ENCODE measurements at places on chromosomes 4 and X.

GRCh38 chr4:25015012-25015411, 15.7 kb downstream of the LGI2 start:
- no peak for DNase-seq

GRCh38 chr4:48035952-48036351, 19.4 kb downstream of the NIPAL1 start:
- no peak for DNase-seq

DNA sequence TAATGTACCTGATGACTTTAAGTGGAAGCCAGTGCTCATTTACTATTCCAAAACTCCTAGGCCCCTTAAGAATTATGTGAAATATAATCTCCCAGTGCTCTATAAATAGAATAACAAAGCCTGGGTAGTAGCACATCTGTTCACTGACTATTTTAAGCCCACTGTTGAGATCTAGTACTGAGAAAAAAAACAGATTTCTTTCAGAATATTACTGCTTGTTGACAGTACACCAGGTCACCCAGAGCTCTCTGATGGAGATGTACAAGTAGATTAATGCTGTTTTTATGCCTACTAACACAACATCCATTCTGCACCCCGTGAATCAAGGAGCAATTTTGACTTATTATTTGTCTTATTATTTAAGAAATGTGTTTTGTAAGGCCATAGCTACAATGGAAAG, 75.7 kb downstream of the FAM47C start:
- DNase-seq = no peak

GRCh38 chr4:15729910-15730533, 27.2 kb downstream of the BST1 start:
- peak; percentile 6 for DNase-seq

DNA sequence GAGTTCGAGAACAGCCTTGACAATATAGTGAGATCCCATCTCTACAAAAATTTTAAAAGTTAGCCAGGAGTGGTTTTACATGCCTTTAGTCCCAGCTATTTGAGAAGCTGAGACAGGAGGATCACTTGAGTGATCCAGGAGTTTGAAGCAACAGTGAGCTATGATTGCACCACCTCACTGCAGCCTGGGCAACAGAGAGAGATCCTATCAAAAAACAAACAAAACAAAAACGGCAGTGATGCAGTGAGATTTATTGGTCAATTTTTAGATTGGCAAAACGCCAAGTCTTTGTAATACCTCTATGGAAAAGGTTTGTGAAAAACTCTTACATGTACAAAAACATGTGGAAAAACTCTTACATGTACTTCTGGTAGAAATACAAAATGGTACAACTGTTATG, 91.3 kb downstream of the PTPN13 start:
- DNase-seq = no peak

DNA sequence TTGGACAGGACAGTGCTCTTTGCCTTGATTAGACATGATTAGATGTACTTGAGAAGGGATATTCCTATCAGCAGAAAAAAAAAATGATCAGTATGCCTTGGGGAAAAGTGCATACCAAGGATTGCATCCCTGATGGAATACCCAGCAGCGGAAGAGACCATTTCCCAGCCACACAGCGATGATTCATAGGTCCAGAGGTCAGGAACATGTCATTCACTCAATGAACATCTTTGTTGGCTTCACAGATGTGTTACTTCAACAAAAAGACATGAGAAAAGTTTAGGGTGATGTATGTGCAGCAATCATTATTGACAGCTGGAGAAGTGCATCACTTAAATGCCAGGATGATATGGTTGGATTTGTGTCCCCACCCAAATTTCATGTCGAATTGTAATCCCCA, 293.5 kb downstream of the ZNF674 start:
- no peak for DNase-seq

DNA sequence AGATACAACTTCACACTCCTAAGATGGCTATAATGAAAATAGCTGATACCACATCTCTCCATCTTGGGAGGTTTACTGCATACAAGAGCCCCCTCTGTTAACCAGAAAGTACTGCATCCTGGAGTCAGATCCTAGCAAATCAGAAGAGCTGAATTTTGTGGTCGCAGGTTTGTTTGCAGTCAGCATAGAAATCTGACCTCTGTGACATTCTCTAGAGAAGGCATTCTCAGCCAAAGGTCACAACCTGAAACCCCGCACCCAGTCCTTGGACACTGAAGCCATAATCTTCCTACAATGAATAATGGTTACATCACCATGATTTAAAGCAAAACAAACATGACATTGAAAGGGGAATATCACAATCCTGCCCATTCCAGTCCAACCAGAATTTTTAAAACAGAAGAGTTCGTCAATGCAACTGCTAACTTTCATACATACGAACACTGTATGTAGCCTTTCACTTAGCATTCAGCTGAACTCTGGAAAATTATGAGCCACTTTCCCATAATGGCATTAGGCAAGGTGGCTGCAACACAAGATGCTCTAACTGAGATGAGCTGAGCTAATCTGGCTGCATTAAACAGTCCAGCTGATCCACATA, 17.6 kb downstream of the HS6ST2 start:
- DNase-seq = no peak

DNA sequence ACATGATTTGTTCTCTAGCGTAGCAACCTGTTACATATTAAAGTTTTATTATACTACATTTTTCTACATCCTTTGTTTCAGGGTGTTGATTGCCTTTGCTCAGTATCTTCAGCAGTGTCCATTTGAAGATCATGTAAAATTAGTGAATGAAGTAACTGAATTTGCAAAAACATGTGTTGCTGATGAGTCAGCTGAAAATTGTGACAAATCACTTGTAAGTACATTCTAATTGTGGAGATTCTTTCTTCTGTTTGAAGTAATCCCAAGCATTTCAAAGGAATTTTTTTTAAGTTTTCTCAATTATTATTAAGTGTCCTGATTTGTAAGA, 2.4 kb downstream of the ALB start:
- no peak for DNase-seq

DNA sequence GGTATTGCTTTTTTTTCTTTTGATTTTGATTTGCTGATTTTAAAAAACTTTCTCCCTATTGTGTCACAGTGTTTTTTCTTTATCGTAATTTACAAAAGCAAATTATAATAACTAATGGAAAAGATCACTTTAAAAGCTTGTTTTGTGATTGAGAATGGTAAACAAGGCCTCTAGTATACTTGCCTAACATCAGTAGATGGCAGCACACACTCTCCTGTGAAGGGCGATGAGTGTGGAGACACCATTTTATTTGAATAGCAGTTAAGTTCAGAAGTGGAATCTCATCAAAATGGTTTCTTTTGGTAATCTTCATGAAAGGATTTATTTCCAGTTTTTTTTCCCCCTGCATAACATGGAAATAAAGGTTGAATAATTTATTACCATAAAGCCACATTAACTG, 72.3 kb downstream of the PAK3 start:
- no peak for DNase-seq

DNA sequence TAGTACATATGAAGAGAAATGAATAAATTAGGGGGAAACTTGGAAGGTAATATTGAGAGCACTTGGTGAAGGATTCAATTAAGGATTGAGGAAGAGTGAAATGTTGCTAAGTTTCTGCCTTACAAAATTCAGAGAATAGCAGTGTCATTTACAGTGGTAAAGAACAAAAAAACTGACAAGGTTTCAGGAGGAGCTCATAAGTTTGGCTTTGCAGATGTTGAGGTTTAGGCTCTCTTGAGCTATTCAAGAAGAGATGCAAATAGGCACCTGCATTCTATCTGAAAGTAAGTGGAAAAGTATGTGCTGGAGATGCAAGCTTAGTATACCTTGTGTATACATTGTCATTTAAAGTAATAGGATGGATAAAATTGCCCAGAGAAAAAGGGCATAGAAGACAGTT, 22.3 kb upstream of the EMCN start:
- no peak for DNase-seq

DNA sequence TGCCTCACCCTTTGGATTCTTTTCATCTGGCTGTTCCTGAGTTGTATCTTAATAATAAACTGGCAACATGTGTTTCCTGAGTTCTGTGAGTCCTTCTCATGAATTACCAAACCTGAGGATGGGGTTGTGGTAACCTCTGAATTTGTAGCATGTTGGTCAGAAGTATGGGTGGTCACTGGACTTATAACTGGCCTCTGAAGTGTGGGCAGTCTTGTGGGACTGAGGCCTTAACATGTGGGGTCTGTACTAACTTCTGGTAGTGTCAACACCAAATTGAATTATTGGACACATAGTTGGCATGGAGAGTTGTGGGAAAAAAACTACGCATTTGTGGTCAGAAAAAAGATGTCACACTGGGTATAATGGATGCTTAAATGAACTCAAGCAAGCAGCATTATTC, 45.0 kb upstream of the TNIP3 start:
- DNase-seq = no peak

DNA sequence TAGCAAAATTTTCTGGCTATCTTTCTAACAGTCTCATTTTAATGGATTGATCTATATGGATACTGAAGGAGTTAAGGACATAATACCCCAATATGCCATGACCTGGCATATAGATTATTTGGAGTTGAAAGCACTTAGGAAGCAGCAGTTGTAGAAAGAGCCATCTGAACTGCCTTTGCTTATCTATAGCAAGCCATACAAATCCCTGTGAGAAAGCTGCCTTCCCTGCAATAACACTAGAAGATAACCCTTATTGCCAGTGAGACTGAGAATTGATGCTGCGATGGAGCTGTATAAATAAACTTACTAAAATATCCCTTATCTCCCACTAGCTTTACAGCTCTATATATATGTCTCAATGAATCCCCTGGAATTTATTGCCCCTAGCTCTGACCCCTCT, 346.3 kb downstream of the TECRL start:
- DNase-seq = no peak

- no peak for DNase-seq
These were observed 13.4 kb upstream of the FGD1 start for GRCh38 chrX:54509400-54509799.

DNA sequence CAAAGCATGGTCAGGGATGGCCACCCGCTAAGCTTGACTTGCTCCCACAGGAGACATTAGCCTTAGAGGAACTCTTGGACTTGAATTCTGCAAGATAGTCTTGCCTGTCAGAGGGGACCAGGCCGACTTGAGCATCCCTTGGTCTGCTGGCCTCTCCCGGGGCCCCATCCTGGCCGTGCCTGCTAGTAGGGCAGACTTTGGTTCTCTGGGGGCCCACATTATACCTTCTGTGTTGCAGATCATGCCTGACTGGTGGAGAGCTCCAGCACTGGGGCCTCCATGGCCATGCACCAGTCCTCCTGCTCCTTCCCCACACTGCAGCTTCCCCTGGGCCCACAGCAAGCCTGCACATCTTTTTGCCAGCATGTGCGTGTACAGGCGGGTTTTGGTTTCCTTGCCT, 46.5 kb downstream of the DACH2 start:
- no peak for DNase-seq

GRCh38 chr4:113384600-113384999, 335.1 kb downstream of the ANK2 start:
- DNase-seq = no peak

DNA sequence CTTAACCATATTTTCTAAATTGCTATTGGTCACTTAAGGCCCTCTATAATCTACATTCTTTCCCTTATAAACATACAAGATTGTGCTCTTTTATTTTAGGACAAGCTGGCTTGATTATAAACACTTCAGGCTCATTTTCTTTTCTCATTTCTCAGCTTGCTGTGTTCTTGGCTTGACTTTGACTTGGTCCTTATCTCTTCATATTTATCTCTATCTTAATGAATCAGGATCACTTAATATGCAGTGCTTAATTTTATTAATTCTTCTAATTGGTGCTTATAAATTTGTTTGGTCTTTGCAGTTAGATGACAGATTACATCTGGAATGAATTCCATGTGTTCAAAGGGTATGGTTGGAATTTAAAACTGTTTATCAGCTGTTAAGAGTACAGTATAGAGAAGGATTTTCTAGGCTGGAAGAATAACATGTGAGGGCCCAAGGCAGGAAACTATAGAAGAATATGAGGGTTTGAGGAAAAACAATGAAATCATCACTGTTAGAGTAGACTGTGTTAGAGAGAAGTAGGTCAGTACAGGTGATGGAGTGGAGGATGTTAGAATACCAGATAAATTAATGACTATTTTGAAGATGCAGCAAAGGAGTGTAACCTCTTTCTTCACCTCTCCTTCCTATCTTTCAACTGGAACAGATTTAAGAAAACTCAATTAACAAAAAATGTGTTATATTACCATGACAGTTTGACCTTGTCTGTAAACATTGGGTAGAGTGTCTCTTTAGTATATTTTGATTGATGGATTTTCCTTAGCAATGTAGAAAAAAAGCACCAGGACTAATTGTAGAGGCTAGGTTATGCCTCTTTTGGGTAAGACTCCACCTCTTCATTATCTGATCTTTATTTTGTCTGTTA, 169.6 kb downstream of the RAPGEF2 start:
- DNase-seq = no peak

- no peak for DNase-seq
These were observed 115.9 kb upstream of the PDLIM3 start for GRCh38 chr4:185651137-185651677.

- no peak for DNase-seq
These were observed 2282.6 kb downstream of the ARAP2 start for GRCh38 chr4:33961761-33962160.

- no peak for DNase-seq
These were observed 105.2 kb upstream of the ADRA2C start for GRCh38 chr4:3660928-3661515.

DNA sequence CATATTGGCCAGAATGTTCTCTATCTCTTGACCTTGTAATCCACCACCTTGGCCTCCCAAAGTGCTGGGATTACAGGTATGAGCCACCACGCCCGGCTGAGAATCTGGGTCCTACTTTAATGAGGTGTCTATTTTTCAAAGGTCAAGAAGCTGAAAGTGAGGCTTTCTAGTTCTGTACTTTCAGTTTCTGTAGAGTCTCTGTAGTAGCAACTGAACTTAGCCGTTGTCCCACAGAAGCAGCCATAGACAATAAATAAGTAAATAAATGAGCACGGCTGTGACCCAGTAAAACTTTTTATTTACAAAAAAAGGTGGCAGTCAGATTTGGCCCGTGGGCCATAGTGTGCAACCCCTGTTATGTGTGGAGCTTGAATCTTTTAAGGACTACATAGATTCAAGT, 92.0 kb downstream of the FNIP2 start:
- DNase-seq = no peak

DNA sequence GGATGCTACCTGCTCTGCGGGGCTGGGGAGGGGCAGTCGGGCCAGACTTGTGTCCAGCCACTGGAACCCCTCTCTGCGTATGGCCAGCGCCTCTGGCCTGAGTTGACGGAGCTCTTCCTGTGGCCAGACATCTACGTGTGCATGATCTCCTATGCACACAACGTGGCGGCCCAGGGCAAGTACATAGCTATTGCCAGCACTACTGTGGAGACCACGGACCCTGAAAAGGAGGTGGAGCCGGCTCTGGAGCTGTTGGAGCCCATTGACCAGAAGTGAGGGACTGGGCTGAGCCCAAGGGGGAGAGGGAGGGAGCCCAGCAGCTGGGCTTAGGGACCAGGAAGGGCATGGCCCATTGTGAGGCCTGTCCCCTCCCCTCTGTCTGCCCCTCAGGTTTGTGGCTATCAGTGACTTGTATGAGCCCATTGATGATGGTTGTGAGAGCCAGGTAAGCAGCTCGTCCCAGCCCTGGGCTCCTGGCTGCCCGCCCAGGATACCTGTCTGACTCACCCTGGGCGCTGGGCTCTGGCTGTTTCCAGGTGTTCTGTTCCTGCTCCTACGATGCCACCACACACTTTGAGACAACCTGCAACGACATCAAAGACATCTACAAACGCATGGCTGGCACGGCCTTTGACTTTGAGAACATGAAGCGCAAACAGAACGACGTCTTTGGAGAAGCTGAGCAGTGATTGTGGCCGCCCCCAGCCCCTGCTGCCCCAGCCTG, 1.8 kb upstream of the FAM50A start:
- DNase-seq = no peak

GRCh38 chr4:81449015-81449414, 22.7 kb downstream of the RASGEF1B start:
- DNase-seq = no peak

- DNase-seq = no peak
These were observed 81.4 kb downstream of the SH3RF1 start for GRCh38 chr4:169189372-169189771.

Measured in activated CD4-positive, CD25-positive, alpha-beta regulatory T cell treated with anti-CD3 and anti-CD28 coated beads, Interleukin-2, amount 50 U/mL, for 16 hours (primary cell).